Effector memory CD8-positive, alpha-beta T cell (primary cell): ENCODE measurements at places on chromosomes 16 and 17.

DNA sequence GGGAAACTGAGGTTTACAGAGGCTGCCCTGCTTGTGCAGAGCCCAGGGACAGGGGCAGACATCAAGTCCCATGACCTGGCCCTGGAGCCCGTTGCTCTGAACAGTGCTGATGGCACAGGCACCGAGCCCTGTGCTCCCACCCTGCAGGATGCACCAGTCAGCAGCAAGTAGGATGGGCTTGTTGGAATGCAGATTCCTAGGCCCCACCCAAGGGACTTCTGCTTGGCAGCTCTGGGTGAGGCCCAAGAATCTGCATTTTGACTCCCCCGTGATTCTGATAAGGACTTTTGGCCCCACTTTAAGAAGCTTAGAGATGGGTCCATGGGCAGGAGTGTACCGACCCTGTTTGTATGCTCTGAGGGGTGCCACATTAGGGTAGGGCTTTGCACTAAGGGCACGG lies 23.3 kb downstream of the LASP1 start:
- DNase-seq: no peak

GRCh38 chr17:70829876-70830275 lies 660.5 kb downstream of the KCNJ2 start:
- DNase-seq: no peak

- DNase-seq: no peak
Measured at GRCh38 chr17:47967607-47968252, 3.2 kb upstream of the CDK5RAP3 start.

- DNase-seq: no peak
Measured at GRCh38 chr16:75312875-75313274, 61.5 kb upstream of the BCAR1 start.

- no peak for DNase-seq
Measured at GRCh38 chr17:17677299-17678040, 3.8 kb upstream of the RAI1 start.

- no peak for DNase-seq
Measured at GRCh38 chr16:71557954-71558582, 18.8 kb downstream of the TAT start.

DNA sequence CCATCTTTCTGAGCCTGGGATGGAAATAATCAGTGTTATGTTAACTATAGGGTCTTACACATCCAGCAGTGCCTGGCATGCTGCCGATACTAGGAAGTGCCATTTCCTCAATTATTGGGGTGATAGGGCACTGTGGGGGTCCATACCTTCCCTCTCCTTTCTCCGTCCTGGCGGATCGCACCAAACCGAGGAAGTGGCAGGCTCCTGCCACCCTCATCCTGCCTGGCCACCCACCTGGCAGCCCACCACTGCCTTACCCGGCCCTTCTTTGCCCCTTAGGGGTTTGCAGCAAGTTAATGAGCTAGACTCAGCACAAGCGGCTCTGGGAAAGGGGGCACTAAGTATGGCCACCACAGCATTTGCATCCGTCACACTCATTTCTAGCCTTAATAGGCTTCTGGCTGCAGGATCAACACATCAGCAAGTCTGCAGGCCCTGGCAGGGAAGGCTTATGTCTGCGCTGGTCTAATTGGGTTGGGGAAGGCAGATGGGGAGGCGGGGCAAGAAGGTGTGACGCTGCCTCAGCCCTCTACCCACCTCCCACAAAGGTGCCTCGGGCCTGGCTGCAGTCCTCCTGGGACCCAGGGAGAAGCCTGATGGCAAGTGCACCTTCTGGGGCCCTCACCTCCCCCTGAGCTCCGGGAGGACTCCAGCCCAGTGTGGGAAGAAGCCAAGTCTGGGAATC lies 28.6 kb downstream of the DCAKD start:
- DNase-seq: no peak

DNA sequence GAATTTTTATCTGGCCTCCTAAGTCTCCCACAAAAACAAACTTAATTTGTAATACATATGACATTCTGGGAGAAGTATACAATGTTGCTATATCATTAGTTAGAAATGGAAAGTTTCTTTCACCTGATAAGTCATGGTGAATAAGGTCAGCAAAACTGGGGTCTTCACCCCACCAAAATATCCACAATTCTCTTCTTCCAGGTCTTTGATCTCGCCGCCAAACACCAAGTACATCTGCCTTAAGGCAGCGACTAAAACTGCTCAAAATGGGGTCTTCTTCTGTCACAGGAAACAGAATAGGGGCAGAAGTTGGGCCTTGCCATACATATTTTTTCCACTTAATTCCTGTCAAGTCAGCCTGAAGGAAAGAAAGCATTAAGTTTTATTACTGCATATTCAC lies 2.1 kb downstream of the MED13 start:
- DNase-seq: no peak

- no peak for DNase-seq
Measured at GRCh38 chr17:46179375-46179999, 13.7 kb downstream of the KANSL1 start.

- DNase-seq: peak; percentile 52
Measured at GRCh38 chr17:16439303-16439791, 24.0 kb downstream of the TRPV2 start.

DNA sequence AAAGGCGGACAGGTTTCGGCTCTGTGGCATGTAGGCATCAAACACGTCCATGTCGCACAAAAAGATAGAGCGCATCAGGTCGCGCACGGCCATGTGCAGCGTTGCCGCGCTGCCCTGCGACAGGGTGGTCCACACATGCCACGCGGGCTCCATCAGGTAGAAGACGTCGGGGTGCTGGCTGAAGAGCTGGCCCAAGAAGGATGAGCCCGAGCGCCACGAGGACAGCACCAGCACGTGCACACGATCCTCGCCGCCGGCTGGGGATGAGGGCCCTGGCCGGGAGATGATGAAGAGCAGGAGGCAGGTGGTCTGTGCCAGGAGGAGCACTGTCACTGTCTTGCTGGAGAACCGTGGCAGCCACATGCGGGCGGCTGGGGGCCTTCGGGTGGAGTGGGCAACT lies 5.9 kb downstream of the CHST5 start:
- no peak for DNase-seq

GRCh38 chr16:64312292-64312691 lies 809.6 kb downstream of the CDH11 start:
- DNase-seq: no peak

- no peak for DNase-seq
Measured at GRCh38 chr17:73855720-73856333, 211.6 kb upstream of the SDK2 start.

DNA sequence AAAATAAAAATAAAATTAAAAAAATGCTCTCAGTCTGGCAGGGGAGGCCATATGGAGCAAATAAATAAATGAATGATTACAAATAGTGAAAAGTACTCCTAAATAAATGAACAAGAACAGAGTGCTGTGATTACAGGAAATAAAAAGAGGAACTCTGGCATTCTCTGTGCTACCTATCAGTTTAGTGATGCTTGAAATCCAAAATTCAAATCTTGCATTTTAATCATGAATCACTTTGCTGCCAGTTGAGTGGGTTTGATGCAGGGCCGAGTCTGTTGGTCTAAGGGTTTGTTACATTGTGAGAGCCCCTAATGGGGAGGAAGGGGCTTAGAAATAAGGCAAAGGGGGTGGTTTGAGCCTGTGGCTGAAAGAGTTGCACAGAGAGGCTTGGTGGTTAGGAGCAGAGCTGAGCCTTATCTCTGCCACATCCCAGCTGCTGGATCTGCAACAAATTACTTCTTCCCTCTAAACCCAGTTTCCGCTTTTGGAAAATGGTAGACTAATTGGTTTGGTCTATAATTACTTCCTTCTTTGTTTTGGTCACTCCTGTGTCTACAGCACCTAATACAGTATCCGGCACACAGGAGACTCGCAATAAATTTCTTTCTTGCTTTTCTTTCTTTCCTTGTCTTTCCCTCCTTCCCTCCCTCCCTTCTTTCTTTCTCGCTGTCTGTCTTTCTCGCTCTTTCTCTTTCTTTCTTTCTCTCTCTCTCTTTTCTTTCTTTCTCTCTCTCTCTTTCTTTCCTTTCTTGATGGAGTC lies 6.3 kb upstream of the ABCC1 start:
- DNase-seq: no peak

GRCh38 chr16:73997971-73998370 lies 298.6 kb upstream of the PSMD7 start:
- DNase-seq: no peak

GRCh38 chr16:52073024-52073423 lies 473.9 kb downstream of the TOX3 start:
- no peak for DNase-seq

GRCh38 chr17:3699951-3700350 lies 4.0 kb upstream of the P2RX5 start:
- DNase-seq: no peak

- DNase-seq: no peak
Measured at GRCh38 chr17:15321556-15322251, 19.7 kb downstream of the TEKT3 start.

DNA sequence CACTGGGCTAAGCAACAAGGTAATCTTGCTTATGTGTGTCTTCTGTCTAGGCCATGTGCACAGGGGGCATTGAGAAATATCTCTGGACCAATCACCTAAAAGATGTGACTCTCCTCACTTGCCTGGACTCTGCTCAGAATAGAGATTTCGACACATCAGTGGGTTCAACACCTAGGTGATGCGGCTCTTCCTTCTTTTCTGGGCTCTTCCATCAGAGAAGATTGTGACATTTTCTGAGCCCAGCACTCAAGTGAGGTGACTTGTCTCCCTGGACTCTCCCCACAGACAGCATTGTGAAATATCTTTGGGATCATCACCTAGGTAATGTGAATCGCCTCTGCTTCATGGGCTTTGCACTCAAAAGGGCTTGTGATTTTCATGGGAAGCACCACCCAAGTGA lies 1904.1 kb downstream of the TP53TG3F start:
- DNase-seq: no peak

DNA sequence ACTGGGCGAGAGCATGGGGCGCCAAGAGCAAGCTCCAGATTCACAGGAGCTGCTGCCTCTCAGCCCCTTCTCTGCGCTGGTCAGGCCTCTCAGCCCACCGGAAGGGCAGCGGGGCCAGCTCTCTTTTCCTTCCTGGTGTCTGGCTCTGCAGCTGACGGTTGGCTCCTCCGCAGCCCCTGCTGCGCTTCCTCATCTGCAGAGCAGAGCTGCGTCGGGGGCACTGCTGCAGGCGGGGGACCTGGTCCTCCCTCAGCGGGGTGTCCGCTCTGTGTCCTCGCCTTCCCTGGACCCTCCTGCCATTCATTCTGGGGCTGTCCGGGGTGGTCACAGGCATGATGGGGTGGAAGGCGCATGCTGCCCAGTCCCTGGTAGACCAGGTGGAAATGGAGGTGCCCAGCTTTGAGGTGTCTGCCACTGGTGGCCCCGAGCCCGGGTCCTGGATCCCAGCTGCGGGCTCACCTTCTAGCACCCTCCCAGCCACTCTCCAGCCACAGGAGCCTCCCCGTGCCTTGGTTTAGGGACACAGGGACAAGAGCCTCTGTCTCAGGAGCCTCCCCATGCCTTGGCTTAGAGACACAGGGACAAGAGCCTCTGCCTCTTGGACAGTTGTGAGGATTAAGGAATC lies 84.8 kb downstream of the IRF8 start:
- no peak for DNase-seq
